ENCODE measurements at places on chromosomes 5 and 9.

GRCh38 chr9:91141407-91141965, 220.2 kb downstream of the AUH start:
- no peak for DNase-seq

DNA sequence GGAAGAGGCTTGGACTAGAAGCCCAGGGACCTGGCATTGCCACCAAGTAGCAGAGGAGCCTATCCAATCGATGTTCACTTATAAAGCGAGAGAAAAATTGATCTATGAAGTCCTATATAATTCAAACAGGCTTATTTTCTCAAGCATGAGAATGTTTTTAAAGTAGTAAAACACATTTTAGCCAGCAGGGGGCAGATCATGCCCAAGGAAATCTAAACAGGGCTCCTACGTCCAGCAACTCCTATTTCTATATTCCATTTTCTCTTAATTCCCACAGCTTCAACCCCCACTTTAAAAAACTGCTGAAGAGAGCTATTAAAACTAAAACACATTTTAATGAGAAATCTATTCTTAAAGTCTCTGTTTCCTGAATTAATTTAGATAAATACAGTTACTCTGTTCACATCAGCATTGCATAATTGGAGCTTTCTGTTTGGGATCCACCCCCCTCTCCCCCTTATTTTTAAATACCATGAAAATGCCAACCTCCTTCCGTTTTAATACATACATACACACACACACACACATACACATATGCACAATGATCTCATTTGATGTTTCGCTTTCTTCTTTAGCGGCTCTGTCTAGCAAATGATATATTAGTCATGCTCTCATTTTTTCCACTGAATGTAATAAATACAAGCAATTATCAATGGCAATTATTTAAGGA, 144.9 kb downstream of the MYO10 start:
- no peak for DNase-seq

- DNase-seq, result no peak
These were observed 176.1 kb upstream of the NREP start for GRCh38 chr5:111933086-111933485.

DNA sequence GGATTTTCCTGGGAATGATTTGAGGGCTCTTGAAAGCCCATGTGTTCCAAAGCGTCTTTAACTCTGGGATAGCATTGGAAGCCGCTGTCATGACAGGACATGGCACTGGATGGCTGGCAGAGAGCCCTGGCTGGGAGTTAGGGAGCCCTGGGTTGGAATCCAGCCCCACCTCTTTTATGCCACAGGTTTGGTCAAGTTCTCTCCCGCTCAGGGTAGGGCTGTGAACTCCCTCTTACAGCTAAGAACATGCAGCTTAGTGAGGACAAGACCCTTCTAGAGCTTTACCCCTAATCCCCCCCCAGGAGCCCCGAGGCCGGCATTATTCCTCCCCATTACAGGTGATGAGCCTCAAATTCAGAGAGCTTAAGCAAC, 37.2 kb downstream of the OLFML2A start:
- no peak for DNase-seq

GRCh38 chr5:171965745-171966144, 40.7 kb downstream of the FBXW11 start:
- DNase-seq, result no peak
